Activated T-cell treated with anti-CD3 and anti-CD28 coated beads, Interleukin-2, amount 50 U/mL, for 72 hours (primary cell): ENCODE measurements at places on chromosomes 7 and 10. TPM values are rescaled to one million over a fixed set of nuclear protein-coding genes. Genes with fewer than 3 reads are reported as not detected.

COL17A1 gene
- total RNA-seq, result not detected

- no peak overlapping the region for H3K27ac ChIP-seq
- no peaks in the 10 kb centered on the region for H3K36me3 ChIP-seq
- H3K4me3 ChIP-seq, result no peak overlapping the region
- DNase-seq, result no peak
These were observed 11.3 kb upstream of the HGF start for GRCh38 chr7:81780914-81781693.

GRCh38 chr7:142784716-142785115 is 13.9 kb downstream of the PRSS2 start:
- H3K4me1 ChIP-seq, result peaks cover 15% of the 10 kb centered on the region
- H3K36me3 ChIP-seq, result peaks cover 15% of the 10 kb centered on the region
- peak overlapping the region; percentile 98 for H3K27ac ChIP-seq
- no peaks in the 10 kb centered on the region for H3K27me3 ChIP-seq
- peak; percentile 29 for DNase-seq
- H3K4me3 ChIP-seq, result peak overlapping the region; percentile 70

DNA sequence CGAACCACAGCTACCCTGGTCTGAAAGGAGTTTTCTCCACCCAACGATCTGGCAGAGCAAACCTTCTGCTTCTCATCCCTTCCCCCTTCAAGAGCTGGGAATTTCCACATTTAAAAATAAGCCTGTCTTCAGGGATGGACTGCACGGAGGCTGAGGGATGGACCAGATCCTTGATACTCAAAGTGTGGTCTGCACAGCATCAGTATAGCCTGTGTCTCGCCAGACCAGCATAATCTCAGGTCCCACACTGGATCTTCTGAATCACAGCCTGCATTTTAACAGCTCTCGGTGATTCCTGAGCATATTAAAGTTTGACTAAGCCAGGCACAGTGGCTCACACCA is 7.1 kb downstream of the KCNMA1 start:
- H3K36me3 ChIP-seq, result no peaks in the 10 kb centered on the region
- DNase-seq, result no peak
- H3K4me1 ChIP-seq, result no peaks in the 10 kb centered on the region
- peaks cover 31% of the 10 kb centered on the region for H3K27me3 ChIP-seq

DNA sequence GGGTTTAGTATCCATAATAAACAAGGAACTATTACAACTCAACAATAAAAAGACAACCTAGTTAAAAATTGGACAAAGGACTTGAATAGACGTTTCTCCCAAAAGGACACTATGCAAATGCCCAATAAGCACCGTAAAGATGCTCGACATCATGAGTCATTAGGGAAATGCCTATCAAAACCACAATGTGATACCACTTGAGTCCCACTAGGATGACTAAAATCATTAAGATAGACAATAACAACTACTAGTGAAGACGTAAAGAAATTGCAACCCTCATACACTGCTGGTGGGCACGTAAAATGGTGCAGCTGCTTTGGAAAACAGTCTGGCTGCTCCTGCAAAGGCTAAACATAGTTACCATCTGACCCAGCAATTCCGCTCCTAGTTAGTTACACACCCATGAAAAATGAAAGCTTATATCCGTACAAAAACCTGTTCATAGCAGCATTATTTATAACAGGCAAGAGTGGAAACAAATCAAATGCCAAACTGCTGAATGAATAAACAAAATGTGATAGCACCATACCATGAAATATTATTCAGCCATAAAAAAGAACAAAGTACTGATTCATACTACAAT is 17.3 kb downstream of the CCDC3 start:
- H3K4me3 ChIP-seq, result peak overlapping the region; percentile 38
- H3K27me3 ChIP-seq, result peaks cover 16% of the 10 kb centered on the region
- no peak for DNase-seq
- H3K27ac ChIP-seq, result peak overlapping the region; percentile 11
- H3K4me1 ChIP-seq, result peaks cover 11% of the 10 kb centered on the region

NKX2-3 gene
- not detected for total RNA-seq

NRCAM gene
- 4.1 TPM for total RNA-seq

DNA sequence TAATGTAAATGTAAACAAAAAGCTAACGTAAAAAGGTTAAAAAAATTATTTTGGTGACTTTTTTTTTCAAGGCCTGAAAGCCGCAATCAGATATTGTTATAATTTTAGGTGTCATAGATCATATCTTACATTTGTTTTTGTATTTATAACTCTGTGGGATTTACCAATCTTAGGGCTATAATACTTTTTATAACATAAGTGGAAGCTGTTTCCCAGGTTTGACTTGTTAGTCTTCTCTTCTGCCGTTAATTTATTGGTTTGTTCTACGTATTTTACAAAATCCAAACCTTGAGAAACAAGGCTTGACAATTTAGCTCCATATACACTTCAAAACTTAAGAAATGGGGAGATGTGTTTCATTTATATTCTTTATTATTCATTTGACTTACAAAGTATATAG is 119.4 kb downstream of the EVX1 start:
- H3K27me3 ChIP-seq, result peaks cover 19% of the 10 kb centered on the region
- no peak overlapping the region for H3K27ac ChIP-seq
- H3K4me3 ChIP-seq, result no peak overlapping the region
- H3K36me3 ChIP-seq, result no peaks in the 10 kb centered on the region
- H3K4me1 ChIP-seq, result no peaks in the 10 kb centered on the region
- DNase-seq, result no peak

DNA sequence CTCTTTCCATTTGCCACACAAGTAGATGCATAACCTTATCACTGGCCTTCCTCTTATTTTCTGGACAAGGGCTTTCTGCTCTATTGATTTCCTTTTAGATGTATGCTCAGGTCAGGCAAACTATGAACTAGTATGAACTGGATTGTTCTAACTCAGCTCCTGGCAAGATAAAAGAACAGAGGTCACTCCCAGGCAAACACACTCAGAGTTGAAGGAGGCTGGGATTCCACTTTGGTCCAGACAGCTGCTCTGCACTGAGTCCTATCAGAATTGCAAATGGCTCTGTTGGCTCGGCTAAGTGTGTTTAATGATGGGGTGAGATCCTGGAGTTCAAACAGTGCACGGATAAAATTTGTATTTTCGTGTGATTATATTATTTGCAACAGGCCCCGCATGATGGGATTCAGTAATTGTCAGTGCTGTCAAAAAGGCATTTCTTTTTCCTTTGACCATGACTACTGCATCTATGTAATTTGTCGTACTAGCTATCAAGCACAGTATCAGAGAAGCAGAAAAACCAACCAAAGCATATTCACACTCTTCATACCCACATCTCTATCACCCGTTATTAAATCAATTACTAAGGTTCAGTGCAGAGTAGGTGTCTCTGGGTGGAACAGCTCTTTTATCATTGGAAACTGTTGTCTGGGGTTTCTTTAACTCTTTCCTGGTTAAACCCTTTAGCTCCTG is 288.1 kb upstream of the PRKCQ start:
- H3K27me3 ChIP-seq, result peaks cover 18% of the 10 kb centered on the region
- no peaks in the 10 kb centered on the region for H3K36me3 ChIP-seq
- no peak overlapping the region for H3K27ac ChIP-seq
- no peak overlapping the region for H3K4me3 ChIP-seq
- DNase-seq, result no peak
